IgD-negative memory B cell (primary cell): ENCODE measurements at places on chromosomes 1 and 21. TPM values are rescaled to one million over a fixed set of nuclear protein-coding genes. Genes with fewer than 3 reads are reported as not detected.

FCGR2B gene
- 235 TPM for polyA plus RNA-seq

KIRREL1 gene
- not detected for polyA plus RNA-seq

NPR1 gene
- not detected for polyA plus RNA-seq

LCE3D gene
- polyA plus RNA-seq: not detected

ARID4B gene
- 66.2 TPM for polyA plus RNA-seq

DNAJC8 gene
- polyA plus RNA-seq: 134 TPM

LAD1 gene
- not detected for polyA plus RNA-seq

TUFT1 gene
- 1.6 TPM for polyA plus RNA-seq

ELF3 gene
- not detected for polyA plus RNA-seq

KRTAP19-3 gene
- polyA plus RNA-seq: not detected

OVAAL gene
- not detected for polyA plus RNA-seq

KRTAP21-2 gene
- polyA plus RNA-seq: not detected

CA6 gene
- polyA plus RNA-seq: not detected

CRYAA gene
- not detected for polyA plus RNA-seq

NIT1 gene
- 19.7 TPM for polyA plus RNA-seq

TMEM52 gene
- not detected for polyA plus RNA-seq

FYB2 gene
- polyA plus RNA-seq: not detected

C1orf141 gene
- not detected for polyA plus RNA-seq

S100PBP gene
- 10.7 TPM for polyA plus RNA-seq

CORT gene
- polyA plus RNA-seq: not detected

GJA9 gene
- not detected for polyA plus RNA-seq

FAAH gene
- polyA plus RNA-seq: 1.2 TPM
